Activated naive CD4-positive, alpha-beta T cell treated with anti-CD3 and anti-CD28 coated beads, Interleukin-2, amount 10 ng/mL, durations not matched to agents 7 days and 5 days (primary cell): ENCODE measurements at places on chromosomes 7 and 10.

- no peak for DNase-seq
Measured at GRCh38 chr10:4013651-4014121, 228.7 kb upstream of the KLF6 start.

DNA sequence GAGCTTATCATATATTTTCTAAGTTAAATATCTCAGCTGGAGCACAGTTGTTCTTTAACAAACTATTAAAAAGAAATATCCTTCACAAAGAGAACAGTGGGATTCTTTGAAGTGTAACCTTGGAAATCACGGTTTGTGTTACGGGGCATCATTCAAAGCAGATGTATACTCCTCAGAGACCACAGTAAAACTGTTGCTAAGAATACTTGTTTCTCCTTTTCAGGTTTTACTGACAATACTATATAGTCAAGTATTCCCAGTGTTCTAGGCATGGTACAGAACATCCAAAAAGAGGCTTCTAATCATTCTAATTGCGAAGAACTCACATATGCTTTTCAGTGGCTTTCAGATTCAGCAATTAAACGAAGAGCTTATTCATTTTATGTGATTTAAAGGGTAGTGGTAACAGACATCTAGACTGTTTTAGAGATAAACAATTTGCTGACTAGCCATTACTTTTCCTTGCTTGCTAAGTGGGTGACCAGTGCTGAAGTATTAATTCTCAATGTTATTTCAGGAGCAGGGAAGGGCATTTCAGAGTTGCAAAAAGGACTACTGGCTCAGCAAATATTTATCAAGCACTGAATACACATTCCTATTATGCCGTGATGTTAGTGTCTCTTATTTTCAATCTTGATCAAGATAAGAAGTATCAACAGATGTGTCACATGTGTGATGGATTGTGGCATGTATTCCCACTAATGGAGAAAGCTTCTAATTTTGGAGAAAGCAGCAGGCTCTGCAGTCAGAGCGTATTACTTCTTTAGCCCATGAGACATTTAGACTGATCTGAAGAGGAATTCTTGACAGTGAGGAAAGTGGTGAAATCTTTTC lies 236.8 kb downstream of the RNLS start:
- no peak for DNase-seq

DNA sequence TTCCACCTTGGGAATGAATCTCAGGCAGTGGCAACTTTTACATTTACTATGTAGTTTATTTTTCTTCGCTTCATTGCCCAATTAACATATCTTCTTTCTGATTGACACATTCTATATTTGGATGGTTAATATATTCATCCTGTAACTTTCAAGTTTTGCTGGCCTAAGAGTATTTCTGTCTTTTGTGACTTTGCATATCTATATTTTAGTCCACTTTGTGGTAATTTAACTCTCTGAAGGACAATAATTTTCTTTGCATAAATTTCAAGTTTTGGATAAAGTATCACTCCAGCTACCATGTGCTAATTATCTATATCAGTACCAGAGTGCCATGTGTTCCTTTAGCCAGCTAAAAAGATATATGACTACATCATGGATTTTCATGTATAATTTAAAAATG lies 151.5 kb upstream of the KAT6B start:
- no peak for DNase-seq

- peak; percentile 97 for DNase-seq
Measured at GRCh38 chr7:1169409-1170368, 9.7 kb upstream of the ZFAND2A start.

DNA sequence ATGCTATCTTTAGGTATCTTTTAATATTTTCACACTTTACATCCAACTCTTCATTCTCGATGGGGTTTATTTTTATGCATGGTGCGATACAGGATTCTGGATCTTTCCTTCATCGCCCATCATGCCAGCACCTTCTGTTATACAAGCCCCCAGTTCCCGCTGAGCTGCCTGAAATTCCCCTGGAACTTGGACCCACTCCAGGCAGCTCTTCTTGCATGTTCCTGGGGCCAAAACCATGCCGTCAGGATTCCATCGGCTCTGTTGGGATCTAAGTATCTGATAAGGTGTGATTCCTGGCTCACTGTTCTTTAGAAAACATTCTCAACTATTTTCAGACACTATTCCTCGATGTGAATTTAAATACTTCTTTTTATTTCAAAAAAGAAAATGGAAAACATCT lies 40.5 kb upstream of the PPP2R2D start:
- DNase-seq, result no peak

DNA sequence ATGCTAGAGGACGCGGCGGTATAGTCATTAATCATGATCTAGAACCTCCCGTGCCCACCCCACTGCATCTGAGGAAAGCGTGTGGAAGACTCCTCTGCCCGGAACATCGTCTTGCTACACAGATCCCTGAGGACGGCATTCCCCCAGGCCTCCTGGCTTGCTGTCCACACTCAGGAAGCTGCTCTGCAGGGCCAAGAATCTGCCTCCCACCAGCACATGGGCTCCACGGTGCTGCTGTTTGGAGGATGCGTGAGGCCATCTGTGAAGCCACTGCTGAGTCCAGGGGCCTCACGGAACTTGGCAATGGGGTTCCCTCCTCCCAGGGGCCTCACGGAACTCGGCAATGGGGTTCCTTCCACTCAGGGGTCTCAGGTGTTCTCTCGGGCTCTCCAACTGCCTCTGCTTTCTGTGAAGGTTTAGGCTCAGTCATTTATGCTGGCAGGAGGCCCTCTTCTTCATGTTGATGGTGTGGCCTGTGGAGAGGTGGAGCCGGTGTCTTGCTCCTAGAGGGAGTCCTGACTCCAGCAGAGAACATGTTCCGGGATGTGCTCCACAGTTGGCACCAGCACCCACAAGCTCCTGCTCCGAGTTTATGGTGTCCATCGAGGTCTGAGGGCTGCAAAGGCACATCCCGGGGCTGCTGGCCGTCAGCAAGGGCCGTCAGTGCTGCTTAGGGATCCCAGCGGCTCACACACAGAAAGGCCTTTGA lies 273.3 kb downstream of the DNAJB6 start:
- DNase-seq, result no peak

- no peak for DNase-seq
Measured at GRCh38 chr7:105638334-105638733, 57.0 kb upstream of the EFCAB10 start.

GRCh38 chr7:39249635-39250152 lies 272.0 kb downstream of the POU6F2 start:
- no peak for DNase-seq

DNA sequence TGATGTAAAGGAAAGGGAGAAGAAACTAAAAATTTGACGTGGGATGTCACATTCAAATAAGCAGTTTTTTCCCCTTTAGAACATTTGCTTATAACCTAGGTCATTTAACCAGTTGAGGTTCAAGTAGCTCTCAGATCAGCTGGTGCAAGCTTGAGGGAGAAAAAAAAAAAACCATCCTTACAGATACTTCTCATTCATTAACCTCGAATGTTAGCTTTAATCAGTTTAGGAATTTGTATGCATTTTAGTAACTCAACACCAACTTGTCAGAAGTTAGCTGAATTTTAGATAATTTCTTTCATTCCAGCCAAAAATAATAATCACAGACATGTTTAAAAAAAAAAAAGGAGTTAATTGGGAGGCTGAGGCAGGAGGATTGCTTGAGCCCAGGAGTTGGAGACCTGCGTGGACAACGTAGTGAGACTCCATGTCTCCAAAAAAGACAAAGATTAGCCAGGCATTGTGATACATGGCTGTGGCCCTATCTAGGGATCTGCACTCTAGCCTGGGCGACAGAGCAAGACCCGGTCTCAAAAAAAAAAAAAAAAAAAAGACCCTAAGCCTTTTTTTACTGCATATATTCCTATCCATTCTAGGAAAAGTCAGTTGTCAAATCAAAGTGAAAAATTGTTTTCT lies 46.2 kb downstream of the BMPR1A start:
- no peak for DNase-seq

DNA sequence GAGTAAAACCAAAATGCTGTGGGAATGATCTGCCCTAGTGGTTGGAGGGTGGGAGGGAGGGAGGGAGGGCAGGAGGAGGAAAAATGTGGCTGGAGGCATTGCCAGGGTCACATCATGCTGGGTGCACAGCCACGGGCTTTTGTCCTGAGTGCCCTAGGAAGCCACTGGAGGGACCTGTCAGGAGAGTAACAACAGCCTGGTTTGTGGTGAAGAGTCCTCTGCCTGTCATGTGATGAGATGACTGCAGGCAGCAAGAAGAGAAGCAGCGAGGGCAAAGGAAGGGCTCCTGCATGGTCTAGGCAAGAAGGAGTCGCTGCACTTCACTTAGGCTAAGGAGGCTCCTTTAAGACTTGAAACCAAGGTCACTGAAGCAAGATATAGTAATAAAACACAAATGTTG lies 65.6 kb downstream of the PKD1L1 start:
- no peak for DNase-seq
